Common myeloid progenitor, CD34-positive (primary cell): ENCODE measurements at places on chromosomes 4 and X.

DNA sequence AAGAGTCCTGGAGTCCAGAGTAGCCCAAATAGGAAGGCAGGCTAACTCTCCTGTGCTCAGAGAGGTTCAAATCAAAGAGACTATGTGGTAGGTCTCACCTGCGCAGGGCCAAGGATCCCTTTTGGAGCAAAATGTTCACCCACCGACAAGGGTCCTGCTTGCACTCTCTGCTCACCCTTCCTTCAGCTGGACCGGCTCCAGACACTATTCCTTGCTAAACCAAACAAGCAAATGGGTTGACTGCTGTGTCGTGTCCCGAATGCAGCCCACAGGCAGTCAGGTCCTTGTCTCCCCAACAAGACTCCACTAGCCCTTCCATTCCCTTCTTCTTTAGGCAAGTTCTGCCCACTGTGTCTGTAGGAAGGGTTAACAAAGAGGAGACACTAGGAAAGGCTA, 760 bp downstream of the TRMT2B start:
- no peak for DNase-seq

DNA sequence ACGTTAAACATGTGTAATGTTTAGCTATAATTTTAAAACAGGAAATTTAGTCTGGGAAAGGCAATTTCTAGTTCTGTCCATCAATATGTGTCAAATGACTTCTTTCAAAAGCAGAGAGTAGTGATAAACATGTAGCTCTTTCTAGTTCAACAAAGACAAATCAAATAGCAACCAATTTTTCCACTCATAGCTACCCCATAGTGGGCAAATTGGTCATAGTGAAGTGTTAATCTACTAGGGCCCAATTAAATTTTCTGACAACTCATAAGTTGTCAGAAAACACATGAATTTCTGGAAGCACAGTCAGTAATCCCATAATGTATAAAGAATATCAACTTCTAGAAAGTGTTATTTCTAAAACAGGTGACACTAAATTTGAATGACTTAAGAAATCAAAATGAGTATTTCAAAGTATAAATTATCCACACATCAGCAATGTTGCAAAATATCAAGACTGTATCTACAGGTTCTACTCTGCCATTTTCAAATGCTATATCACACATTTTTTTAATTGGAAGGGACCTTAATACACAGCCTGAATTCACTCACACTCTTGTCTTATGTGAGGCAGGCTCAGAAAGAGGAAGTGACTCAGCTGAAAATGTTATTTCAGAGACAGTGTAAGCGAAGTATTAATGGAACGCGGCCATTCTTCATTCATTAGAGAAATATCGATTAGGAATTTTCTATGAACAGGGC, 7.7 kb downstream of the OCIAD2 start:
- peak; percentile 87 for DNase-seq

- DNase-seq, result no peak
Measured at GRCh38 chrX:153763298-153763932, 634 bp upstream of the PLXNB3 start.

DNA sequence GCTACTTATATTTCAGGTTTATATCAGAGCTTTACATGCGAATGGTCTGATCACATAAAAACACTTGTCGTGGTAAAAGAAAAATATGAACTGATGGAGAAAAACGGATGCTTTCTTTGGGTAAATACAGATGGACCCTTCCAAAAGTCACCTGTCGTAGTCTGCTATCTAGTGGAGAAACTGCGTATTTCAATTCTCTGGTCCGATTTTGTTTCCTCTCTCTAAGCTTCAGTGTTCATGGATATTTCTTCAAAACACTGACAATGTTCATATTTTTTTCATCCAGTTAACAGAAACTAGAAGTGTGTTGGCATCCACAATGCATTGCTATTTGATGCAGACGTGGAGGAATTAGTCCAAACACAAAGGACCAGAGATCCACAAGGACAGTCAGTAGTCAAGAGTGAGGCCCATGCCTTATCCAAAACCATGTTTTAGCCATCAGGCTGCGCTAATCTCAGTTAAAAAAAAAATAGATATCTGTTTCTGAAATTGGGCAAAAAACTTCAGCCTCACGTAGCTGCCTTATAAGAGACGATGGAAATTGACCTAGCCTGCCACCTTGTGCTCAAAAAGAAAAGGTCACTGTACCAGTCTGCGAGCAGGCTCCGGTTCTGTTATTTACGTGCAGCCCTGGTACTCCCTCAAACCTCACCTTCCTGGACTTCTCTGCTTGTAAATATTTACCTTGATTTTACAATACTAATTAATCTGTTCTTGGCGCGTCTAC, 16.0 kb downstream of the MEPE start:
- DNase-seq, result peak; percentile 84

GRCh38 chr4:90328558-90328957, 201.4 kb downstream of the CCSER1 start:
- peak; percentile 14 for DNase-seq

DNA sequence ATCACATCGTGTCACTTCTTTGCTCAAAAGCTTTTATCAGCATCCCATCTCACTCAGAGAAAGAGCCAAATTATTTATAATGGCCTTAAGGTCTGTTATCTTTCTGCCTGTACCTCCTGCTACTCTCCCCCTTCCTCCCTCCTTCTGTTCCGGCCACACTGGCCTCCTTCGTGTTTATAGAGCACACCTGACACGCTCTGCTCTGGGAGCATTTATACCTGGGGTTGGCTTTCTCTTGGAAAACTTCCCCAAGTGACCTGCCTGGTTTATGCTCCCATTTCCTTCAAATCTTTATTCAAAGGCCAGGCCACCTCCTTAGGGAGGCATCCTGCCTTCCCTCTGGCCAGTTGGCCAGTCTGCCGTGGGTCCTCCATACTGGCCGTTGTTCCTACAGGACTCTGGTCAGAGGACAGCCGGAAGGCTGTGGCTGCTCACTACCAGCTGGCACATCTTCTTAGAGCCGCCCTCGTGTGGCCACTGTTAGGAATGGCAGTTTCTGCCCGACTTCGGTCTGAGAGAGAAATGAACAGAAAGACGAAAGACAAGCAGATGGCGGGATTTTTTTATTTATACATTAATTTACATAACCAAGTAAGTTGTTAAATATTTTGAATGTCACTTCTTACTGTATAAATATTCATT, 80.2 kb upstream of the CBLL2 start:
- peak; percentile 62 for DNase-seq

DNA sequence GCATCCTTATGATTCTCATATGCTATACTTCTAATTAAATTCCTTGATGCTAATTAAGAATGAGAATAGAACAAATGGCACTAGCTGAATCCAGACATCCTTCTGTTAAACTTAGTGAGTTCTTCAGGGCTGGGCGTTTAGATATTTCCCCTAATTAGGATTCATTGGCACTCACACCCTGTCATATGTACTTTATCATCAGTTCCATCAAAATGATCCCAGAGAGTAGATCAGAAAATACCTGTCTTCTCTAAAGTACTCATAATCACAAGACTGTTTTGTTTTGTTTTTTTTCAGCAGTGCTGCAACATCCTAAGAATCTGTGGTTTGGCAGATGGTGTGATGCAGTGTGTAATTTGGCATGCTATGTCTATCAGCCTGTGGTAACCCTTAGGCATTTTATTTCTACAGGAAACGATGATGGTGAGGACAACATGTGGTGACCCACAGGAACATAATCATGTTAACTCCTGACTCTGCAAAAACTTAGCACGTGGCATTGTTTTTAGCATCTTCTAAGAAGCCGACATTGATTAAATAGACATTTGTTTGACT, 2528.4 kb downstream of the ARAP2 start:
- peak; percentile 87 for DNase-seq

GRCh38 chr4:133802359-133803140, 399.0 kb downstream of the PABPC4L start:
- no peak for DNase-seq

DNA sequence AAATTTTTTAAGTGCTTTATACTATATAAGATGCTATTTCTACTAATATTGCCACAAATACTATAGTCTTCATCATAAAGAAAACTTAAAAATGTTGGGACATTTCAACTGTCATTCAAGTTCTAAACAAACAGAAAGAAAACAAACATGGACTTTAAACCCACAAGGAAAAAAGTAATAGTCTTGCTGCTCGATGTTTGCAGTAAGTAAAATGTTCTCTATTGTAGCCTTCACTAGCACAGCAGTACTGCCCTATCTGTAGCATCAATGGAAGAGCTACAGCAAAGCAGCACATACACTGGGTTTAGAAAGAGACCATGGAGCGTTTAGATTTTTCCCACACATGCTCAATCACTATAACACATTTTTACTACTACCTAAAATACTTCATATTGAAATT, 146.8 kb downstream of the KLHL13 start:
- no peak for DNase-seq

DNA sequence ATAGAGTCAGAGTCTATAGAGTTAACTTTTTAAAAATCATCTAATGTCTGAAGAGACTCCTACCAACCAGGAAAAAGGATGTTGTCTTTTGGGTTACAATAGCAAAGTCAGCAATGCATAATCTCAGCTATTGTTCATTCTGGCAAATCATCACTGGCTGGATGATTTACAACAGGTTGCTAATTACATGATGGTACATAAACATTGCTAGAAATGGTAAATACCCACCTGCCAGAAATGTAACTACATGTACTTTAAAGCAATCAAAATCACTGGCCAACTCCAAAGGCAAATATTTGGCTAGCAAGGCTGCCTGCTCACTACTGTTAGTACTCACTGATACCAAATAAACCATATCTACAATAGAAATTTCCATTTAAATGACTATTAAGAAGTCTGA, 91.1 kb downstream of the PPP3CA start:
- no peak for DNase-seq

- no peak for DNase-seq
Measured at GRCh38 chrX:68049466-68049865, 383.8 kb downstream of the OPHN1 start.

- no peak for DNase-seq
Measured at GRCh38 chrX:146433771-146434170, 375.8 kb upstream of the CXorf51B start.

DNA sequence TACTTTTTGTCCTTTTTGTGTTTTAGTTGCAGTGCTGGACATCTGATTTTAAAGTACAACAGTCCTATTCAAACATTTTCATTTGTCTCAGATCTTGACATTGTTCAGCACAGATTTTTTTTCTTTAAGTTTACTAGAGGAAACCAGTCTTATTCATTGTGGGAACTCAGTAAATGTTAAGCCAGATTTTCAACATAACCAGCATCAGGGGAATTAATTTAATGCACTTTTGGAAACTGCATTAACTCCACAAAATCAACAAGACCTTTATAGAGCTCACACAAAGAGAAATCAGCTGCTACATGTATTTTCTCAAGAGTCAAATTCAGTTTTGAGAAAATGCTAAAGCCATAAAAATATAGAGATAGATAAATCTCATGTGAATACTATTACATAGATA, 9.9 kb downstream of the CPE start:
- DNase-seq, result no peak

DNA sequence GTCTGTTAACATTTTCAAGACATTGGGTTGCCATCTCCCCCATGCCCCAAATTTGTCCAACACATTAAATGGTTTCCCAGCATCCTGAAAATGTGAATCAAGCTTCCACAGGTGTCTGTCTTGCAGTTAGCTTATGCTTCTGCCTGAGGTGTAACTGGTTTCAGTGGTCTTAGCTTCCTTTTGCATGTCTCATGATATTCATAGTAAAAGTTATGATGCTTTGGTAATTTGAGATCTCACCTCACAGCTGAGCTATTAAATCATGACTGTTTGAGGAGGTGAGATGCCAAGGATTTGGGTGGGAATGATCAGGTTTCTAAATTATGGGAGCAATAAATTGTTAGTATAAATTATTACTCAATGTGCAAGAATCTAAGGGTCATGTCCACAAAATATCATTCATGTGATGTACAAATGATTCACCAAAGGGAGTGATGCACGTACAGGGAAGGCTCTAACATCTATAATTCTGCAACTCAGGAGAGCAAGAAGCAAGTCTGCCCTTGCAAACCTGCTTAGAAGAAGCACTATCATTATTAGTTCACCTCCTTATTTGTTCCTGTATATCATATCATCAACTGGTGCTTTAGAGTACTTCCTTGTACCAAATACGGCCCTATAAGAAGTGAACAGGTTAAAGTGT, 17.1 kb upstream of the RAI2 start:
- DNase-seq, result no peak

DNA sequence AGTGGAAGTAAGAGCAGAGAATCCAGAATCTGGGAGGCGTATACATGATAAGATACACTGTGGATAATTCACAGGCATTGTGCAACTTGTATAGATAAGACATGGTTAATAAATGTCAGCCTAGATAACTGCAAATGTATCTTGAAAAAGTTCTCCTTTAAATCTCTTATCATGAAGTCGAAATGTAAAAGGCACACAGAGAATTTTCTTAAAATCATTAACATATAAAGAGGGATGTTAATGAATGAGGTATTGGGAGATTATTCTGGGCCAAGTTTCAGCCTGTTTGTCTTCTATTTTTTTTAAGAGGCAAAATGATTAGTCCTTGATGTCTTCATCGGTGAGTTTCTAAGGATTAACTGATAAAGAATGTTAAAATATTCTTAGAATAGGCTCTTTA, 835 bp downstream of the TDO2 start:
- no peak for DNase-seq

DNA sequence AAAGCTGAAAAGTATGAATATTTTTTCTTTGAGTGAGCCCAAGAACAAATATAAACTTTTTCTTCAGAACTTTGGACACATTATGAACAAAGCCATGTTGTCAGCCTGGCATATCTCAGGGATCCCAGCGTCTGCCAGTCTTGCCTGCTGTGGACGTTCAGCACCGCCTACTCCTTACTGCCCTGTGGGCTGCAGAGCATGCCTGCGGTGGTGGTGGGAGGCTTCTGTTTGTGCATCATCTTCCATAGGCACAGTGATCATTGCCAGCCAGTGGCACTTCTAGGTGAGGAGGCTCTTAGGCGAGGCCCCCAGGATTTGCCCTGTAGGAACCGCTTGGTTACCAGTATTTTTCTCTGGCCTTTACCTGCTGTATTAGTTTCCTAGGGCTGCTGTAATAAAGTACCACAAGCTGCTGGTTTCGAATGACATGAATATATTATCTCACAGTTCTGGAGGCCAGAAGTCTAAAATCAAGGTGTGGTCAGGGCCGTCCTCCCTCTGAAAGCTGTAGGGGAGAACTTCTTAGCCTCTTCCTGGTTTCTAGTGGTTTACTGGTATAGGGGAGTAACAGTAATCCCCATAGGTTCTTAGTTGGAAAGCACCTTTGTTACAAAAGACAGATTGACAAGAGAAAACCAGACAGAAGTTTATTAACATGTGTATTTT, 15.4 kb downstream of the ANXA3 start:
- DNase-seq, result no peak

DNA sequence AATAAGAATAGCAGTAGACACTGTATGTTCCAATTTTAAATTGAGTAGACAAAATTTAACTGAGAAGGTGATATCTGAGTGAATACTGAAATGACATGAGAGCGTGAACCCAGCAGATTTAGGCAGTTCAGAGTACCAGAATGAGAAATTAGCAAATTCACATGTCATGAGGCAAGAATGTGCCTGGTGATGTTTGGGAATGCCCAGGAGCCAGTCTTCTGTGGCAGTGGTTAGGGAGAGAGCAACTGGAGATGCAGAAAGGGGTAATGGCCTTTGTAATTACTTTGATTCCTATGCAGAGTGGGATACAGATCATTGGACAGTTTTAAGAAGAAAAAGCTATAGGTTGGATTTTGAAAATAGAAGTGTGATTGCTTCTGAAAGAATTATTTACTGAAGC, 621.9 kb downstream of the TECRL start:
- DNase-seq, result no peak

- DNase-seq, result no peak
Measured at GRCh38 chr4:42917296-42917695, 24.8 kb downstream of the GRXCR1 start.
